ENCODE measurements at places on chromosomes 6 and 20. TPM values are rescaled to one million over a fixed set of nuclear protein-coding genes. Genes with fewer than 3 reads are reported as not detected.

GRCh38 chr6:57019434-57019833 lies 27.1 kb upstream of the KIAA1586 start:
- no peak for DNase-seq

The ARFGEF3 gene
- total RNA-seq, result 0.19 TPM

The CFAP206 gene
- 0.42 TPM for total RNA-seq

DNA sequence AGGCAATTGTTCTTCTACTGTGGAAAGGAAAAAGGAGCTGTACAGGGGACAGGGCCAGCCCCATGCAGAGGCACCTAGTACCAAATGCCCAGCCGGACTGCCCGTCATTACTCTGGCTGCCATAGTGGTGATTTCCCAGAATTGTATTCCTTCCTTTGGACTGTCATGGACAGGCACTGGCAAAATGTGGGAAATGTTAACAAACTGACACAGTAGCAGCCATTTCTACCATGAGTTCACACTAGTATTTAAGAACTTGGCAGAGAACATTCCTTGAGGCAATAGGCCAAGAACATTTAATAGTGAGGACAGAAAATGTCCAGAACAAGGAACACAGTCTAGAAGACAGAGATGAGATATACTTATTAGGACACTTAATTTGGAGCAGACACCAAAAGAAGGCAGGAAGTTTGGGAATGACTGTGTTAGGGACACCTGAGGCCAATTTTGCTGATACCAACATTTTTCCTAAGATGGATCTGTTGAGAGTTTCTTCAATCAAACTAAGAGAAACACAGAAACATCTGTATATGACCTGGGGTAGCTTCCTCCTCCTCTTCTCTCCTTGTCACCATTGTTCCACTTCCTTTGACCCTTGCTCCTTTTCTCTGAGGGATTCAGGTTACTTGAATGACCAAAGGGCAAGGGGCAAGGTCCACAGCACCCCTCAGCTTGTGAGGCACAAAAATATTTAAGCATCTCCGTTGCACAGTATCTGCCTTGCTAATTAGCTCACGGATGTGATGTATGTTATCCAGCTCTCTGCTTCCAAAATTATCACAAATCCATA lies 14.9 kb downstream of the ADTRP start:
- DNase-seq, result no peak

The BHLHE23 gene
- total RNA-seq, result not detected

- DNase-seq, result peak; percentile 30
Measured at GRCh38 chr20:57841297-57841866, 131.6 kb upstream of the PMEPA1 start.

DNA sequence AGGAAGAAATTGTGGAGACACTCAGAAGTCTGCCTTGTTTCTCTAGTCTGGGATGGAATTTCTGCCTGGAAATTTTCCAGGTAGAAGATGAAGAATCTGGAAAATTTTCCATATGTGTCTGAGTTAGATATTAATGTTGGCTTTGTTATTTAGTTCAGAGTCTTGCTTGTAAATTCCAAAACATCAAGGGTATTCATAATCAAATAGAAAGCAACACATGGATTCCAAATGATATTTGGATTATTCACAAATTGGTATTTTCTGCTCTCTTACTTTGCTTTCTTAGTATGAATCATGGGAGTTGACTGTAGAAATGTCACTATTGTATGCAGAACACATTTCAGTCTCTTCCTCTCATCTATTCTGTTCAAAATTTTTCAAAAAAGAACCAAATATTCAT lies 116.0 kb downstream of the GRIK2 start:
- DNase-seq, result no peak
